Cerebellum (tissue), 4 donors: ENCODE measurements at places on chromosomes 7 and 10.
A peak's percentile ranks its signal among the peaks of the same experiment; 100 is the strongest.

DNA sequence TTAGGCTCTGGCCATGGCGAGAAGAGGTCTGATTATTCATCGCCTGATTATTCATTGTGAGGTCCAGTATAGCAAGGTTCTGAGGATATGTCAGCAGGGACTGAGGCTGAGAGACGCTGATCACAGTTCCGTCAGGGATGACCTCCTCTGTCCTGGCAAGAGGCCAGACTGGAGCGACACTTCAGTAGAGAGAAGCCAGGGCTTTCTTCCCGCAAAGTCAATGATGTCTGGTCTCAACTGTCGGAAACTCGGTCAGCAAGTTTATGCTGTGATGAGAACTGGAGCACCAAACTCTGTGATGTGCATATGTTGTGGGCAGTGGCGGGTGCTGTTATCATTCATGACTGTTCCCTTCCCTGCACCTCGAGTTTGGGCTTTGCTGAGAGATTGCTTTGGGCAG lies 29.0 kb upstream of the GNA12 start:
- DNase-seq, result no peak

DNA sequence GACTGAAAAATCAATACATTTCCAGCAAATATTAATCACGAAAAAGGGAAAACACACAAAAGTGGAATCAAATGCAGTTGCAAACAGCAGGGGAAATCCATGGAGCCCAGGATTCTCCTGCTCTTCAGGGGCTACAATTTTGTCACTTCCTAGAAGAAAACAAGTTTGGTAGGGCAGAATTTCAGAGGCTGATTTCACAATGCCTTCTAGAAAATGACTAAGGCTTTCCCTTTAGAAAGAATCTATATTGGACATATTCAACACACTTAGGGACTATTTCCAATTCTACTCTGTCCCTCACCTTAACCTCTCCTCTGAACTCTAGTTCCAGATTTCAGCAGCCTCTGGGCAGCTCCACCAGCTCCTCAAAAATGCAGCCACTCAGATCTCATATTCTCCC lies 111.3 kb downstream of the HECTD2 start:
- DNase-seq, result no peak

GRCh38 chr7:26912933-26913536 lies 48.6 kb upstream of the SKAP2 start:
- no peak for DNase-seq

GRCh38 chr7:146214842-146215241 lies 98.2 kb downstream of the CNTNAP2 start:
- DNase-seq, result no peak

- no peak for DNase-seq
These were observed 368.2 kb upstream of the NPVF start for GRCh38 chr7:25596443-25596842.

DNA sequence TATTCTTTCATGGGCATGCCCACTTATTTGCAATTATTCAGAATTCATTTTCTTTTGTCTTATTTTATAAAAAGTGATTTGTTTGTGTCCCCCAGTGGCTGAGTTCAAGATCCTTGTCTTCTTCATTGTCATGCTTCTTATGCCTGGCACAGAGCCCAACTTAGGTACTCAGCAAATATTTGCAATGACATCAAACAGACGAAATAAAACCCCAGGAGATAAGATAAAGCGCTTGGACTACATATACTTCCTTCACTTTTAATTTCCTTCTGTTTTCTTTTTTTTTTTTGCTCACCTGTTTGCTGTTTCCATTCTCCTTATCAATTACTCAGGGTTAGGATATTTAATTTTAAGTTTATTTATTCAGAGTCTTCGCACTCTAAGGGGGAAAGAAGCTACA lies 225.0 kb downstream of the SDHAF3 start:
- DNase-seq, result no peak

- DNase-seq, result peak; percentile 66
These were observed 23.5 kb upstream of the ORC5 start for GRCh38 chr7:104231054-104232046.

DNA sequence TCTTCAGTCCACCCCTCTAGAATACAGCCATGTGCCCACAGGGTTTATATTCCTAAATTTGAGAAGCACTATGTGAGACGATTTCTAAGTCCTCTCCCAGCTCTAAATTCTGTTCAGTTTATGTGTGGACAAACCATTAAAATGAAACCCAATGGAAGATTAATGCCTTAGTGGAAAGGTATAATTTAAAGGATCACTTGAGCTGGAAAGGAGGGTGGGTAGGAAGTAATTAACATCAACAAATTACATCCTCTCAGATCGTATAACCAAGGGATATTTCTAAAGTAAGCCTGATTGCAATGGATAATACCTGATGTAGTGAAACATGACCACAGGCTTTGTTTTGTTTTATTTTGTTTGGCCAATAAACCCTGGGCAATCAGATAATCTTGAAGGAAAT lies 511.0 kb upstream of the COBL start:
- no peak for DNase-seq

DNA sequence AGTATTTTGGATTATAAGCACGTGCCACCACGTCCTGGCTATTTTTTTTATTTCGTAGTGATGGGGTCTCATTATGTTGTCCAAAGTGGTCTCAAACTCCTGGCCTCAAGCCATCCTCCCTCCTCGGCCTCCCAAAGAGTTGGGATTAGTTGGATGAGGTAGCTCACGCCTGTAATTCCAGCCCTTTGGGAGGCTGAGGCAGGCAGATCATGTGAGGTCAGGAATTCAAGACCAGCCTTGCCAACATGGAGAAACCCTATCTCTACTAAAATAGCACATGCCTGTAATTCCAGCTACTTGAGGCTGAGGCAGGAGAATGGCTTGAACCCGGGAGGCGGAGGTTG lies 21.8 kb upstream of the YWHAG start:
- DNase-seq, result no peak

GRCh38 chr7:106480616-106481031 lies 180.3 kb downstream of the CCDC71L start:
- DNase-seq, result no peak

- DNase-seq, result no peak
These were observed 205.0 kb downstream of the ABCA13 start for GRCh38 chr7:48376263-48376662.

GRCh38 chr7:6392712-6393666 lies 54.8 kb downstream of the DAGLB start:
- DNase-seq, result no peak

- DNase-seq, result peak; percentile 52
These were observed 63.9 kb downstream of the STK17A start for GRCh38 chr7:43646603-43647338.

DNA sequence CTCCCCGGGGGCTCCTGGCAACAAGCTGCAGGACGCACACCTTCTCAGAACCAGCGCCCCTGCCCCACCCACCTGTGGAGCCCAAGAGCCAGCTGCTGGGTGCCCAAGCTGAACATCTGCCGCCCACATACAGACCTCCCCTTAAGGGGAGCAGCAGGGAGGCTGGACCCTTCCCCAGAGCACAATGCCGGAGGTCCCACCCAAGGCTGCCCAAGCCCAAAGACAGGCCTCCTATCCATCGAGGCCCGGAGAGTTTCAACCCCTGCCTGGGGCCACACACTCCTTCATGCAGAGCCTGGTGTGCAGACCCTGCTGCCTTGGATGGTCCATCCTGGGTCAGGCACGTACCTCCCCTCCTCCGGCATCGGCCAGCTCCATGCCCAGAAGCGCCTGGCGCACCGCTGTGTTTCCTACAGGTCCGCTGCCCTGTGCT lies 48.7 kb downstream of the VIPR2 start:
- DNase-seq, result no peak

DNA sequence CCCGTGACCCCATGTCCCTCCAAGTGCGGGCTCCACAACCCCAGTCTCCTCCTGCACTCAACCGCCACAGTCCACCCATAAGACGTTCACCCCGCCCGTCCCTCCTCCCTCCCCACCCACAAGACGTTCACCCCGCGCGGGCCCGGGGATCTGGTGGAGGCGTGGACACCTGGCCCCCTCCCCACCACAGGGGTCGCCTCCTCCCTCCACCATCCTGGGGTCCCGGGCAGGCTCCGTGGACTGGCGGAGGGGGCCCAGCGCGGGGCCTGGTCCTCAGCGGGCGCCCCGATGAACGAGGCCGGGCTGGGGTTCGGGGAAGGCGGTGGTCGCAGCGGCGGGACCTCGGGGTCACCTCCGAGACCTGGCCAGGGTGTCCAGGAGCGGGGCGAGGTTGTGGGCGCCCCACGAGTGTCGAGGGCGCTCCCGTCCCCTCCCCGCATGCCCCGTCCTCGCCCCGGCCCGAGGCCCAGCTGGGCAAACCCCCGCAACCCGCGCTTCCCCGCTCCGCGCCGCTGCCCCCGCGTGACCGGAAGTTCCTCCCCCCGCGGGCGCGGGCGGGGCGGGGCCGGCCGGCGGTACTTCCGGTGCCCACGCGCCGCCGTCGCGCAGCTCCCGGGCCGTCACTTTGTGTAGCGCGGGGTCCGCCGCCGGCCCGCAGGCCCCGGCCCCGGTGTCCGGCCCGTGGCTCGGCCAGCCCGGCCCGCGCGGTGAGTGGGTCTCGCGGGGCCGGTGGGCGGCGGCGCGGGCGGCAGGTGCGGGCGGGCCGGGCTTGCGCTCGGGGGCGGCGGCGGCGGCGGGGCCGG lies at the start of gene ZNF316:
Gene ZNF316 (plus strand): TSS at position 578 of the 803 bp plus-strand sequence. CDS start 5,092 bp downstream, outside the sequence.
- peak; percentile 93 for DNase-seq

- no peak for DNase-seq
These were observed 318.6 kb downstream of the TCERG1L start for GRCh38 chr10:130992802-130993523.

- DNase-seq, result no peak
These were observed 42.8 kb downstream of the HERPUD2 start for GRCh38 chr7:35652124-35652523.

DNA sequence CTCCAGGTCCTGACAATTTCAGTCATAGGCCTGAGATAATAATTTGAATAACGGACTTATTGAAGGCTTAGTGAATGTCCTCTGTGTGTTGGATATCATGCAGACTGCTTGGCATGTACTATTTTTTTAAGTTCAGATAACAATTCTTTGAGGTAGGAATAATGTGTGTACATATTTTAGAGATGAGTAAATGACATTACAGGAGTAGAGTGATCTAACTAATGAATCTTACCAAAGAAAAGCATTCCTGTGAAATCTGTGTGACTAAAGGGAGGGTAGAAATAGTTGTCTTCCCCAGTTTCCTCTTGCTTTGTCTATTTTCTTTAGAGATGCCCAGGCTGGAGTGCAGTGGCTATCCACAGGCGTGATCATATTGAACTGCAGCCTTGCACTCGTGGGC lies 391.8 kb upstream of the ETV1 start:
- DNase-seq, result no peak

- DNase-seq, result no peak
These were observed 24.0 kb upstream of the PAPSS2 start for GRCh38 chr10:87635498-87636312.

DNA sequence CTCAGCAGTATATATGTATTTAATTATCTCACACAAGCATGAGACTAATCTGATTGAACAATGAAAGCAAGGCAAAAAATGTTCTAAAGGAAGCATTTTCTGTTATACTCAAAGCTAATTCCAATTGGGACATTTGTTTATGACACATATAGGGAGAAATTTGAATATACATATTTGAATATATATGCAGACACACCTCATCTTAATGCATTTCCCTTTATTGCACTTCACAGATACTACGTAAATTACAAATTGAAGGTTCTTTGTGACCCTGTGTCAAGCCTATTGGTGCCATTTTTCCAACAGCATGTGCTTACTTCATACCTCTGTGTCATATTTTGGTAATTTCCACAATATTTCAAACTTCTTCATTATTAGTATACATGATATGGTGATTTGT lies 132.1 kb upstream of the STEAP1 start:
- DNase-seq, result no peak

DNA sequence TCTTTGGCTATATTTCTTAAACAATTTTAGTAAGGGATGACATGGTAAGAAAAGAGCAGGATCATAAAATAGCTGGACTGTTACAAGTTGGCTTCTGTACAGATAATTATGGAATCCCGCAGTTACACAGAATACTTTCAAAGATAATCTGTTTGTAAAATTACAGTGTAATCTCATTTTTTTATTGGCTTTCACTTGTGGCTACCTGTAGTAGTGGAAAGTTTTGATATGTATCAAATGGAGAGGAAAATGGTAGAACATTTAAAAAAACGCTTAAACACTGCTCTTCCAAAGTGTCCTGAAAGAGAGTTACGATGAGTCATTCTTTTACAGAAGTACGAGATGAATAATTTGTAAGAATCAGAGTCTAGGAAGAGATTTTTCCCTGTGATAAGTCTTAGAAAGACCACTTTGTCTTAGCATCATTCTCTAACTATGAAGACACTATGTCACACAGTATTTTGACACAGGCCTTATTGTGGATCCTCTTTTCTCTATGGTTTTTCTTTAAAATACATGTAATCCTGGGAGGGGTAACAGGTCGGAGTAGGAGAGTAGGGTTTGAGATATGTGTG lies 215.0 kb upstream of the DKK1 start:
- DNase-seq, result no peak

DNA sequence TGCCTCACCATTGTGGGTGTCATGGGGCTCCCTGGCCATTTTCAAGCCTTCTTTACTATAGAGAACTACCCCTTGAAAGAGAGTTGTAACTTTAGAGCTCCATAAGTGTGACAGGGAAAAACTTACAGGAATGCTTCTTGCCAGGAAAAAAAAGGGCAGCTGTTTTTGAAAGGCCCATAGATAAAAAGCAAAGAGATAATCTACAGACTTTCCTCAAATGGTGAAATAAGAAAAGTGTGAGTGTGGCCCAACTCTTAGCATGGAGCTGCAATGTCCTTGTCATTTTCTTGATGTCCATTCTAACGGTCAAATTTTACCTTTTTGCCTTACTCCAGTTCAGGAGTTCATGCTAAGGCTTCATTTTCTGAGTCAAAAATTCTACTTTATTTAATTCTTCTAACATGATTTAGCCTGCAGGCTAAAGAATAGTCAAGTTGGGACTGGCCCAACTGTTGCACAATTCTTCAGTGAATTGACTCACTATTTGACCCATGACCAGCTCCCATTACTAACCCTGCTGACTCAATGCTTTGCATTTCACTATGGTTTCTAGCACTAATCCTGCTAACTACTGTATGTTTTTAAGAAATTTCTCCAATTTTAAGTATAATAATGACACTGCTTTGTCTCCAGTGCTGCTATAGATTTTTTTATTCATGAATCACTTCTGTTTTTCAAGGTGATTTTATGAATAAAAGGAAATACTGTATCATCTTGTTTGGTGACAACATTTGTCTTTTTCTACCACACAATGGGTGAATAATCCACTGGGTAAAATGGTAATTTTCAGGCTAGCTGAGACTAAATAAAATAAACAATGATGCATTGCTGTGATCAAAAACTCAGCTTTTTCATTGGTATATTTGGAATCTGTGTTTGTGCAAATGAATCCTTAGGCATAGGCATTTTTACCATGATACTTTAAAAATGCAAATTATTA lies 41.4 kb upstream of the SGCE start:
- DNase-seq, result no peak

DNA sequence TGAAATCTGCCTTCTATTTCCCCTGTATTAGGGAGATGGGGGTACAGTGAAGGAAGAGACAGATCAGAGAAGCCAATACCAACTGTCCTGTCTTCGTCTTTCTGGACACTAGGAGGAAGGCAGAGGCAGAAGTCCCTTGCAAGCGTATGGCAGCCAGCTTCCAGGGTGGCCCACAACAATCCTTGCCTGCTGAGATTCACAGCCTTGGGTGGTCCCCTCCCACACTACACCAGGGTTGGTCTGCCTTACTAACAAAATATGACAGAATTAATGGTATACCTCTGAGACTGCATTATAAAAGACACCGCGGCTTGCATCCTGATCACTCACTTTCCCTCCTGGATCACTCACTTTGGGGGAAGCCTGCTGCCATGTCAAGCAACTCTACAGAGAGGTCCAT lies 90.4 kb downstream of the IDE start:
- no peak for DNase-seq
